ENCODE measurements at places on chromosomes 2 and 18.

DNA sequence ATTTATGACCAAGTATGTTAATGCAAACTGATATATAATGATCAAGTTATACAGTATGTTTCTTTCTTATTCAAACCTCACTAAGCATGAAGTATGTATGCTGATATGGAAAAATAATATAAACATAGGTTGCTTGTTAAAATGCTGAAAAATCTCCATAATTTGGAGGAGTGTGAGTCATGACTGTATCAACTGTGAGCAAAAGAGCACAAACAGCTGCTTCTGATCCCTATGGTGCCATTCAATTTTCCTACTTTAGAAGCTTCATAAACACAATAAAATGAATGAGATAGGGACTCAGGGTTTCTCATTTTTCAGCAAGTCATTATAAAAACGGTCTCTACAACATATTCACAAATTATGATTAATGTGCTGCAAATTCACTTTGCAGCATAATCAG lies 129.9 kb upstream of the TFPI start:
- no peak for DNase-seq

- DNase-seq = no peak
Observed at GRCh38 chr2:236284208-236284607, 20.0 kb upstream of the ASB18 start.

DNA sequence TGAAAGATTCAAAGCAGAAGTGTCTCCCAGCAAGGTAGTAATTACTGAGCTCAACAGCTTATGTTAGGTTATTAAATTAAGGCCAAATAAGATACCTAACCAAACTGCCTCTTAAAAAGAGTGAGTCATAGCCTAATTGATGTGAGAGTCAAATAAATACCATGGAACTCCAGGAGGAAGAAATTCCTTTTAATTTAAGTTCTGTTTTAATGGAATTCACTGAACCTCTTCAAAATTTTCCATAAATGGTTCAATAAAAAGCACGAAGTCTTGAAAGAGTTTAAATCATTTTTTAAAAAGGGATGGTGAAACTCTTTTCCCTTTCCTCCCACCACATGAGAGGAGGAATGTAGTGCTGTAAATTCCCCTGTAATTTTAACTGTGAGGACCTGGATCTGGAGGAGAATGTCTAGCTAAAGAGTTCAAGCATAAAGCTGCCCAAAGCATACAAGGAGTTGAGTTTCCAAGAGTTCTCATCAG lies 180.8 kb upstream of the MMADHC start:
- no peak for DNase-seq

- no peak for DNase-seq
Observed at GRCh38 chr2:28325173-28325566, 67.5 kb upstream of the FOSL2 start.

DNA sequence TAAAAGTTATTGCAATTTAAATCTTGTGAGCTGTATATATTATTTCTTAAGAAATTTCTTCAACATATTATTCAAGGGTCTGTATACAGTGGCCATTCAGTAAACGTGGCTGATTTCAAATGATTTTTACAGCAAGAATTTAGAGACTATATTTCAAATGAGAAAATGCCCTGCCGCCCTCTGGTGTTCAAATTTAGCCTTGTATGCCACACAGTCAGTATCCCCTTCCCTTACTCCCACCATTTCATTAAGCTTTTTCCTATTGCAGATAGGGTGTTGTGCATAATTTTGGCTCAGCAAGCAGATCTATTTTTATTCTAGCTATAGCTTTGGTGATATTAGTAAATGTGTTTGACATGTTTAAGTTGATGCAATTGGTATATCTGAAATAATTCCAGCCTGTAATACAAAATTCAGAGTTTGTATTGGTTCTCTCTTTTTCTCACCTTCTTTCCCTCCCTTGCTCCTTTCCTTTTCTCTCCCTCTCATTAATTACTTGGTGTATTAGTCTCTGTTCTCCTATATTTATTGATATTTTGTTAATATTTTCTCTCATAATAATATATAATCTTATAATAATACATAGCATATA lies 22.8 kb upstream of the SCN7A start:
- DNase-seq = no peak

DNA sequence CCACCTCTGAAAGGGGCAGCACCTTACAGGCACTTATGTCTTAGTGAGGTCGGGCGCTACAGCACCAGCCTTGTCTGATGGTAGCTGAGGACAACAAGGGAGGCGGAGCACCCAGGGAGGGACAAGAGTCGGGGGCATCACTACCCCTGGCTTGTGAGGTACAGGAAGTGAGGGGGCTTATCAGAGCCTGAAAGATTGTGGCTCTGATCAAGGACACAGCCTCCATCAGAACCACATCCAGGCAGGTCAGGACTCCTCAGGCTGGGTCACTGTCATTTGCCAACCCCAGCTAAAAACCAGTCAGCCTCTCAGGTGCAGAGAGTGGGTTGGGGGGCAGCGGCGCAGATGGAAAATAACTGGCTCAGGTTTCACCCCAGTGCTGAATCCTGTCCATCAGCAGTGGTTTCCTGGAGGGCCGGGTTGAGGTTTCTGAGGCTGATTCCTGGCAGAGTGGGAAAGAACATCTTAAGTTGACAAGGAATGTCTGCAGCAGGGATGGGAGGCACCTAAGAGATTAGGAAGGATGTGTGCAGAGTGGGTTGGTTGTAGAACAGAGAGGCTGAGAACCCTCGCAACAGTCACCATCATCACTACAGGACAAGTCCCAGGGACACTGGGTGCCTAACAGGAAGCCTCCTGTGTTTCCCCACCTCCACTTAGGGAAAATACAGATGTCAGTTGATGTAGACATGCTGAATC lies 45.3 kb downstream of the FBLN7 start:
- DNase-seq = no peak

- DNase-seq = no peak
Observed at GRCh38 chr18:70683263-70683662, 394.4 kb downstream of the SOCS6 start.

DNA sequence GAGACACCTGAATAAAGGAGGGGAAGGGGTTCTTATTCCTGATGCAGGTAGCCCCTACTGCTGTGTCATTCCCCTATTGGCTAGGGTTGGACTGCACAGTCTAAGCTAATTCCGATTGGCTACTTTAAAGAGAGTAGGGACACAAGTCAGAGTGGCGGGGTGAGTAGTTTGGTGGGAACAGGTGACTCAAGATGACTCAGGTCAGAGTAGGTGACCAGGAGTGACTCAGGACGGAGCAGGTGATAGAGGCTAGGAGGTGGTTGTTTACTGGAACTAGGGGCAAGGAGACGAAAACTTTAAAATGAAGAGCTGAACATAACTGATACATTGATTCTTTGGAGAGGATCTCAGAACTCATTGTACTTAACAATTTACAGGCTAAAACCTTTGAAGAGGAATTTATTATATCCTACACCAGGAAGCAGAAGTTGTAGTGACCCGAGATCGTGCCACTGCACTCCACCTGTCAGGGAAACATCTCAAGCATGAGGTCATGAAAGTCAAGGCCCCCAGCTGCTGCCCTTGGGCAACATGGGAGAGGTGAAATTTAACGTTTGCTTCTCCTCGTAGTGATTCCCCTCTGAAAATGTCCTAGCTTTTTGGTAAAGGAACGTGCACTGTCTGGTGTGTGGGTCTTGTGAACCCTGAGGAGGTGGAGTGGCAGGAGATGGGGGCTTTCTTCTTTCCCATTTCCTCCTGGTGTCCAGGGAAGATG lies 4.5 kb upstream of the CYP27A1 start:
- no peak for DNase-seq

GRCh38 chr18:54033052-54033451 lies 191.4 kb downstream of the MBD2 start:
- DNase-seq = no peak

- no peak for DNase-seq
Observed at GRCh38 chr2:126495189-126495588, 160.8 kb upstream of the GYPC start.

- DNase-seq = no peak
Observed at GRCh38 chr2:204748286-204748685, 203.0 kb downstream of the PARD3B start.

DNA sequence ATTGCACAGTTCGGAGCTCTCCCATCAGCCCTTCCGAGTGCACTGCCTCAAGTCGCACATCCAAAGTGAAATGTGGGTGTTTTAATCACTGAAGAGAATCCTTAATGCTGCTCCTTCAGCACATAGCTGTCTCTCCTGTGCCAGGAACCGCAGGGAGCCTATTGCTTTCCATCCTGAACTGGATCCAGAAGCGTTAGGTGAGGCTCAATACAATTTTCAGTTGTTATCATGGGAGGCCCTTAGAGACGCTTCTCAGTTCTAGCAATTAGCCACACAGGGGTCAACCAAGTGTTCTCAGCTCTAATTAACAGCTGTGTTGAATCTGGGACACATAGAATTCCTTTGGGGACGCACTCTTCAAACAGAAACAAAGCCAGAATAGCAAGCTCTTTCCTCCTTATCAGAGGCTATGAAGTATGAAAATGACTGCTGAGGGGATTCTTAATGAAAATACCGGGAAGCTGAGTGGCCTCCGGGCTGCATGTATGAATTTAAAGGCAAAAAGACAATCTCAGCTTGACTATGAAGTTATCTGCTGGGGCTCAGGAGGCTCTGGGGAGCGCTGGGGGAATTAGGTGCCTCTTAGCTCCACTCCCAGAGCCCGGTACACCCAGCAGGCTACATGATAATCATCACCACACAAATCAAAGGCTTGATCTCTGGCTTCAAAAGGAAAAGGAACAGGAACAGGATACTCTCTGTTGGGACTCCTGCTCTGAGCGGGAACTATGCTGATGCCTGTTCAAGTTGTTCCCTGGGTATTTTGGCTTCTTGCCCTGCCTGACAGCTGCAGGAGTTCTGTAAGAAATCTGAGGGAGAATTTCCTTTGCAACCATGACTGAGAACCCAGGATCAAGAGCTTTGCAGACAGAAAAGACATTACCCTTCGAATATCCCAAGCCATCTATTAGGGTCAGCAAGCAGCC lies 55.4 kb upstream of the NCOA1 start:
- DNase-seq = no peak
